GM23248 (cell line): ENCODE measurements at places on chromosomes 5 and 9. TPM values are rescaled to one million over a fixed set of nuclear protein-coding genes. Genes with fewer than 3 reads are reported as not detected.

The TAF11L11 gene
- polyA plus RNA-seq, result not detected in 2 replicates

The SYK gene
- 0.18 TPM in 1 of 2 replicates, not detected in the other for polyA plus RNA-seq

The FAM153A gene
- polyA plus RNA-seq, result not detected in 2 replicates

The SPACA9 gene
- polyA plus RNA-seq, result 9.8 and 10.4 TPM in 2 replicates

The HAND1 gene
- not detected in 2 replicates for polyA plus RNA-seq

The ADAMTSL2 gene
- polyA plus RNA-seq, result not detected in 2 replicates

The LCN15 gene
- not detected in 2 replicates for polyA plus RNA-seq

The HNRNPA0 gene
- 5.2 and 5.4 TPM in 2 replicates for polyA plus RNA-seq

The FRMPD1 gene
- not detected in 2 replicates for polyA plus RNA-seq
